ENCODE measurements at places on chromosomes 6 and 20. TPM values are rescaled to one million over a fixed set of nuclear protein-coding genes. Genes with fewer than 3 reads are reported as not detected.

DNA sequence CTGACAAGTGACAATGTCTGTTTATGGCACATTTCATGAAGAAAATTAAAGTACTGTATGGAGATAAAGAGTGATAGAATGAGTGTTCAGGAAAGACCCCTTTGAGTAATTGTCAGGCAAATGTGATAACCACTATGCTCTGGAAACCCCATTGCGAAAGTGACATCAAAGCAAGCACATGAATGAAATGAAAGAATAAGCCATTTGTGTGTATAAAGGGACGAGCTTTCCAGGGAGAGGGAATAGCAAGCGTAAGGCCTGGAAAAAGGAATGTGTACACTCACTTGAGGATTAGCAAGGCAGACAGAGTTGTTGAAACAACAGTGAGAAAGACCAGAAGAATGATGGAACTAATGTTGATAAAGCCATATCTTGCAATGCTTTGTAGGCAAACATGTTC, 490.0 kb downstream of the GRIK2 start:
- no peaks in the 10 kb centered on the region for H3K36me3 ChIP-seq
- H3K27me3 ChIP-seq, result no peaks in the 10 kb centered on the region
- H3K4me3 ChIP-seq, result no peak overlapping the region

DNA sequence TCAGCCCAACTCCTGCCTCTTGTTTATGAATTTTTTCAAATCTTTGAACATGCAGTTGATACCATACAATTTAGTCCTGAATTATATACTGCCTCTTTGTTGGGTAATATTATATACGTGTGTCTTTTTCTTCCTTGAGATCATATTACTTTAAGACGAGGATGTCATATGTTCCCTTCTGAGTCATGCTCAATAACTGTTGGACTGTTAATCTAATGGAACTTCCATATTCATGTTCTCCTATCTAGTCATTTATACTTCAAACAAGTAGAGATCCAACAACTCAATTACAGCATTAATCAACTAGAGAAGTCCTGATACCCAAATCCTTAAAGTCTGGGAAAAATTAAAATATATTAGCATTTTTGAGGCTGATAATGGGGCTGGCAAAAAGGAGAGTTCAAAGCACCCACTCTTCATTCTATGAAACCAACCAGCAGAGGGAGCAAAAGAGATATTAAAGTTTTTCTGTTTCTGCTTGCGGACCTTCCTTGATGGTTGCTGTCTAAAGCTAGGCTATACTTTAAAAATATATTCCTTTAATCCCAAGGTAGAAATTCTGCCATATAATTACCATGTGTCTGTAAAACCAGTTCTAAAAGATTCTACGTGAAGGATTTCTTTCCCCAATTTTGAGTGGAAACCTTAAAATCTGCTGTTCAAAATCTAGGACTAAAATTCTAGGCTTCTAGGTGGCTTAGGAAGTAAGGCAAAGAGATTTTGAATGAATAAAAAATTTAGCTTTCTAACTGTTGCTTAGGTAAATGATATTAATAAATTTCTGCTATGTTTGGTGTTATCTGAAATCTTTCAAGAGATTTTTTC, 498.9 kb downstream of the BCKDHB start:
- H3K27ac ChIP-seq, result no peak overlapping the region
- no peak overlapping the region for H3K4me3 ChIP-seq
- no peaks in the 10 kb centered on the region for H3K36me3 ChIP-seq
- DNase-seq, result no peak
- no peaks in the 10 kb centered on the region for H3K27me3 ChIP-seq

DNA sequence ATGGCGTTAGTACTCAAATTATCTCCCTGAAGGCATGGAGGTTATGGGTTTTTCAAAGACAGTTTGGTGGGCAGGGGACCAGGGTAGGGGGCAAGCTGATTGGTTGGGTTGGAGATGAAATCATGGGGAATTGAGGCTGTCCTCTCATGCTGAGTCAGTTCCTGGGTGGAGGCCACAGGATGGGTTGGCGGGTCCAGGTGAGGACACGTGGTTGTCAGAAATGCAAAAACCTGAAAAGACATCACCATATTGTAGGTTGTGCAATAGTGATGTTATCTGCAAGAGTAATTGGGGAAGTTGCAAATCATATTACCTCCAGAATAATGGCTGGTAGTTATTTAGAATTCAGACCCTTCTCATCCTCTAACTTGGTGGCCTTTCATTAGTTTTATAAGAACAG, 30.1 kb downstream of the GPX6 start:
- no peak overlapping the region for H3K27ac ChIP-seq
- no peaks in the 10 kb centered on the region for H3K4me1 ChIP-seq
- H3K27me3 ChIP-seq, result no peaks in the 10 kb centered on the region
- H3K4me3 ChIP-seq, result no peak overlapping the region

DNA sequence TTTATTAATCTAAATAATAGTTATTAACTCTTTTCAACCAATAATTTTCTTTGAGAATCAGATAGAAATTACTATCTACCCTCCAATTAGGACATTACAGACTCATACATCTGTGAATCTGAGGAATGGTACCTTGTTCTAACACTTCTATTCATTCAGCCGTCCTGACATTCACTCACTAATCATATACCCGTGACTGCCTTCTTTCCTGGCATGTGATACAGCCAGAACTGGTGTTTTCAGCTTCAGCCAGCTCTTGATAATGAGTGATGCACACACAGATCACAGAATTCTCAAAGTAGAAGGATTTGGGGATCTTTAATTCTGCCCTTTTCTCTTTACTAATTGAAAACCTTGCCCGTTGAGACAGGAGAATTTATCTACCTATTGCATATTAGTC, 499.9 kb downstream of the UTRN start:
- H3K36me3 ChIP-seq, result peaks cover under 1% of the 10 kb centered on the region
- H3K27me3 ChIP-seq, result no peaks in the 10 kb centered on the region
- no peak for DNase-seq

- no peaks in the 10 kb centered on the region for H3K4me1 ChIP-seq
- H3K27me3 ChIP-seq, result no peaks in the 10 kb centered on the region
- peak overlapping the region; percentile 26 for H3K4me3 ChIP-seq
- no peaks in the 10 kb centered on the region for H3K36me3 ChIP-seq
These were observed 315.0 kb downstream of the GMDS start for GRCh38 chr6:1930356-1930755.

Gene ACSS1
- total RNA-seq, result 31.7 TPM

Gene FIG4
- total RNA-seq, result 12.9 TPM

DNA sequence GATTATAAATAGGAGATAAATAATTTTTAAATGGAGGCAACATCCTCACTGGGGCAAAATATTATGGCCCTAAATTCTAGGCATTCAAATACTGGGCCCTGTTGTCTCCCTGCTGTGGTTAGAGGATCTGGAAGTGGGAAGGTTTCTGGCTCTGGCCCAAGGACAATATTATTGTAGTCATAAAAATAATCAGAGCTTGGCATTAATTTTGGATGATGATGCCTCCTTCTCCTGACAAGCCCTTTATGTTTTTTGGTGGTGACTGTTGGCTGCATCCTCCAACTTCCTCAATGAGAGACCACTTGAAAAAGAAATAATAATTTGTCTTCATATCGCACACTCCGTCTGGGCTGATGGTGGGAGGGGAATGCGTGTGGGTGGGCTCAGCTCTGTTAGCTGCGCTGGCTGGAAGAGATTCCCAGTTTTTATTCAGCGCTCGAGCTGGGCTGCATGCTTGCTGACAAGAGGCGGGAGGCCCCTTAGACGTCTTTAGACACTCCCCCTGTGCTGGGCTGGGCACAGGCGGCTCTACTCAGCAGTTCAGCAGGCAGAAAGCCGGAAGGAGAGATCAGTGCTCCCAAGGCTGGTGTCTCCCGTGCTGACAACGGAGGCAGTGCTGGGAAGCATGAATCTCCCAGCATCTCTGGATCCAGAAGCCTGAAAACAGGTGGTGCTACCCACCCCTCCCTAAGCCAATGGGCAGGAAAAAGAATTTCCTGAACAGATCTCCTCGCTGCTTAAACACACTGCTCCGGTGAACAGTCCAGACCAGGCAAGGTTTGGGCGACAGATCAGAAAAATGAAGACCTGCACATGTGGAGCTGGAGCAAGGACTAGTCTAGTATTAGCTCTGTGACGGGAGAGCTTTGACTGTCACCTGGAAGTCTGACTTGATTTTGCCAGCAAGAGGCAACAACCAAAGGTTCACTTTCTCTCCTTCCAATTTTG, 97.7 kb downstream of the SYCP2 start:
- peaks cover 3% of the 10 kb centered on the region for H3K4me1 ChIP-seq
- peak overlapping the region; percentile 21 for H3K4me3 ChIP-seq
- no peaks in the 10 kb centered on the region for H3K27me3 ChIP-seq
- H3K27ac ChIP-seq, result no peak overlapping the region

Gene FAM209A
- not detected for total RNA-seq

DNA sequence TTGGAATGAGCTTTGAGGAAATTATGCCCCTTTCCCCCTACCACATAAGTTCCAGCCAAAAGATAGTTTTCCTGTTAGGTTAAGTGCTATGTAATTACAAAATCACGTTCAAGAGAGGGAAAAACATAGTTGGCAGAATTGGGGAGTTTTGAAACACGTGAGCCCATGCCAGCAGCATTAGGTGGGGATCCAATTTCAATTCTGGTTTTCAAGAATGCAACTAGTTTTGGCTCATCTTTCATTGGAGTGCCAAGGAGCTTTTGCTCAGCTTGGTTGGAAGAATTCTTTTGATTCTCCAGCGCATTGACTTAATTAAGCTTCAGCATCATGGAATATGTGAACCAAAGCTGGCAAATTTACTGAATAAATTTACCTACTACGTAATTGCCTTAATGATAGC, 95.9 kb downstream of the SAMD5 start:
- H3K4me3 ChIP-seq, result no peak overlapping the region
- no peaks in the 10 kb centered on the region for H3K4me1 ChIP-seq

GRCh38 chr6:78631976-78632375, 235.4 kb upstream of the IRAK1BP1 start:
- H3K27me3 ChIP-seq, result no peaks in the 10 kb centered on the region
- no peak overlapping the region for H3K27ac ChIP-seq
- no peak overlapping the region for H3K4me3 ChIP-seq
- no peak for DNase-seq
- H3K36me3 ChIP-seq, result no peaks in the 10 kb centered on the region
- no peaks in the 10 kb centered on the region for H3K4me1 ChIP-seq
